ENCODE measurements at places on chromosomes 1 and 21. TPM values are rescaled to one million over a fixed set of nuclear protein-coding genes. Genes with fewer than 3 reads are reported as not detected.

Gene TRIM67
- 0.58 TPM for total RNA-seq

Gene VWA5B1
- total RNA-seq: not detected

Gene BEST4
- not detected for total RNA-seq

Gene SPRR5
- not detected for total RNA-seq

Gene UMODL1
- not detected for total RNA-seq

Gene CTH
- 1.8 TPM for total RNA-seq

Gene TFAP2E
- not detected for total RNA-seq

Gene LRRC38
- not detected for total RNA-seq

Gene SLAMF6
- not detected for total RNA-seq

Gene OR2AK2
- not detected for total RNA-seq

Gene CALML6
- 1.4 TPM for total RNA-seq

Gene ILDR2
- total RNA-seq: not detected

Gene IQGAP3
- 5.7 TPM for total RNA-seq

Gene S100A16
- 906 TPM for total RNA-seq
